ENCODE measurements at places on chromosomes 16 and 17.

- no peak for DNase-seq
Observed at GRCh38 chr16:57749101-57749692, 13.6 kb downstream of the KATNB1 start.

DNA sequence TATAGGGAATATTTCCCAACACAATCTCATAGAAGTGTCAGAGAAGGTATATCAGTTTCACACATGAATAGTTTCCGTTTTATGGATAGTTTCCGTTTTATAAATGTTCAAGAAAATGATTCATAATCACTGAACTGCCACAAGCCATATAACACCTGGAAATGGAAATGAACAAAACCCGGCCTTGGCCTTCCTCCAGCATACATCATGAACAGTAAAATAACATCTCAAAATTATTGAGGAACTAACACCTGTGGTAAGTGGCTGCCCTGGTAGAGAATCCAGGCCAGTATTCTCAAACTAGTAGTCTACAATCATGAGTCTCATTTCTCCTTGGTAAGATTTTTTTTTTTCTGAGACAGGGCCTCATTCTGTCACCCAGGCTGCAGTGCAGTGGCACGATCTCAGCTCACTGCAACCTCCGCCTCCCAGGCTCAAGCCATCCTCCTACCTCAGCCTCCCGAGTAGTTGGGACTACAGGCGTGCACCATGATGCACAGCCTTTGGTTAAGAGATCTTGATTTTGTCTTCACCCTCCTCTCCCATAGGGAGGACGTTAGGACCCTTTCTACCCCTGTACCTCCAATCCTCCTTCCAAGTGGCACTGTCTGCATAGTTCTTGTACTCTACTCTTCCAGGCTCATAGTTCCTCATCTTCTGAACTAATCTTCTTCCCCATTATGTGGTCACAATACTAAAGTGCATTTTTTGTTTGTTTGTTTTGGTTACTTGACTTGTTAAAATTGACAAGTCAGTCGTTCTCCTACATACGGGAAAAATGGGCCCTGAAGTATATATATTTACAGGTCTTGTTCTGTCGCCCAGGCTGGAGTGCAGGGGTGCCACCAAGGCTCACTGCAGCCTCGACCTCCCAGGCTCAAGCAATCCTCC, 15.0 kb upstream of the RGS9 start:
- no peak for DNase-seq

DNA sequence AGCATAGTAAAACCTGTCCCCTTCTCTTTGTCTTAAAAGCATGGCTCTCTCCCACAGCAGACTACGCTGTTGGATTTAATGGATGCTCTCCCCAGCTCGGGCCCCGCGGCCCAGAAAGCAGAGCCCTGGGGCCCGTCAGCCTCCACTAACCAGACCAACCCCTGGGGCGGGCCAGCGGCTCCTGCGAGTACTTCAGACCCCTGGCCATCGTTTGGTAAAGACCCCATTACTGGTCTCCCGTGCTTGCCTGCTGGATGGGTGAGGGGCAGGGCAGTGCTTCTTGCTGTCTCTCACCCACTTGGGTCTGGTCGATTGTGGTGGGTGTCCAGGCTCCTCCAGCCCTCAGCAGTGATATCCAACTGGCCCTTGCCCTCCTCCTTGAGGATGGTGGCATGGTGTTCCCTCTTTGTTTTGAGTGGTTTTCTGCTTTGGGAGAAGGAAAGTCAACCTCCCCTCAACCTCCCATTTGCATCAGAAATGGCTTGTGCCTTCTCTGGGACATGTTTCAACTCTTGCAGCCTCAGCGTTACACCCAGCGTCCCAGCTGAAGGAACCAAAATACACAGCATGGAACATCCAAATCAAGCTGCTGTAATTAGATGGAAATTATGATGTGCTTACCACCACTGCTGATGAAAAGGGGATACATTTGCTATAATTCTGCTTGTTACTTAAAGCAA, 49.3 kb downstream of the B9D1 start:
- no peak for DNase-seq

DNA sequence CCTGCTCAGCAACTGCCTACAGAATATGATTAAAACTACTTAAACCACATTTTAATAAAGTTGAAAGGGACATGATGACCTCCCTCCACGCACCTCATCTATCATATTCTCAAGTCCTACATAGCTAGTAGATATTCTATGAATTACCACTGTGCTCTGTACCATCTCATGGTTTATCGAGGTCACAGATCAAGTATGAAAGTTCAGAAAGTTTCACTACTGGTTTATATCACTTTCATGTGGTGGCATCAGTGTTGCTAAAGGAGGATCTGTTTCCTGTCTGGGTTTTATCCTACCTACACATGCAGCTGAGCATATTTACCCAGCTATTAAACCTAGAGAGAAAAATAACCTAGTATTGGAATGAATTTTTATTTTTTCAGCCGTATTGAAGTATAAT, 214.9 kb upstream of the MON1B start:
- DNase-seq = no peak

- DNase-seq = no peak
Observed at GRCh38 chr17:16419929-16420271, 4.5 kb downstream of the TRPV2 start.

- DNase-seq = no peak
Observed at GRCh38 chr17:77037943-77038342, 102.8 kb upstream of the SEC14L1 start.

GRCh38 chr16:85859818-85860125, 39.2 kb upstream of the IRF8 start:
- DNase-seq = no peak

DNA sequence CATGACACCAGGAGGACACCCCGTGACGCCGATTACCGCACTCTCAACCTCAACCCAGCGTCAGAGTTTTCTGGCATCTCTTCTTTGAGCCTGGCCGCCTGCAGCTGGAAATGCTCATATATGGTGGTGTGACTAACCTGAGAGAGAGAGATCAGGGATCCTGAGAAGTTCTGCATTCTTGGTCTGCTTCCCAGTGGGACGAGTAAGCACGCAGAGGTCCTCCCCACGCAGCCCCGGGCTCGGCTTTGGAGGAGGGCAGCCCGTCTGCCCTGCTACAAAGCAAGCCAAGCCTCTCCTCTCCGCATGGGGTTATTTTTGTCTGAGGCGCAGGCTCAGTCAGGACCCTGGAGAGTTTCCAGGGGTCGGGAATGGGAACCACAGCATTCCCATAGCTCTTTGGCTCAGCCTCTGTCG, 16.5 kb downstream of the CRISPLD2 start:
- DNase-seq = no peak

DNA sequence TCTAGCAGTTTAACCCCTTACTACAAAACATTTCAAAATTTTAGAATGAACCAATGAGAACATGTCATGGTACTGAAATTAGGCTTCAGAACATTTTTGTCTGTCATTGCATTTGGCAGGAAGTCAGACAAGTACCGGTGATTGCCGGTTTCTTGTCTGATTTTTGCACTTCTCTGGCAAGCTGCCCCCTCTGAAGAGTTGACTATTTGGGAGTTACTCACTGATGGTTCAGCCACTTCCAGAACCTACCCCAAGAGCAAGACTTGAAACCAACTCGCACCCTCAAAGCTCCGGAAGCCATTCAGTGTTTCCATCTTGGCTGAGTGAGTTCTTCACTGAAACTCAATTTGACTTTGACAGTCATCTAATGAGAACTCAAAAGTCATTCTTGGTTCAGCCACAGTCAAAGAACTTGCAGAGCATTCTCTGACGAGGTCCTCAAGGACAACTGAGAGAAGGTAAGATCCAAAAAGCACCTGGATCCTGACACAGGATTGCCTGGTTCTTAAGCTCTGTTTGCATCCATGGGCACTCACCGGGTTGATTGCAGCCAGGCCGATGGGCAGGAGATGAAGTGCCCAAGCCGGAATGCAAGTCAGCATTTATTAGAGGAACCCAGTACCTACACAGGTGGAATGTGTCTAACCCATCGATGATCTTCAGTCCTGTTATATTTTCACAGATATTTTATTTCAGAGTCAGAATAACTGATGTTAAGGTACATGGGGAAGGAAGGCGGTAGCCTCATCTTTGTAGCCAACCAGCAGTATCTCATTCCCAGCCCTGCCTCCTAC, 93.6 kb downstream of the USP22 start:
- DNase-seq = no peak

All from glomerular endothelial cell (primary cell).